ENCODE measurements at places on chromosomes 4 and X. TPM values are rescaled to one million over a fixed set of nuclear protein-coding genes. Genes with fewer than 3 reads are reported as not detected.

DNA sequence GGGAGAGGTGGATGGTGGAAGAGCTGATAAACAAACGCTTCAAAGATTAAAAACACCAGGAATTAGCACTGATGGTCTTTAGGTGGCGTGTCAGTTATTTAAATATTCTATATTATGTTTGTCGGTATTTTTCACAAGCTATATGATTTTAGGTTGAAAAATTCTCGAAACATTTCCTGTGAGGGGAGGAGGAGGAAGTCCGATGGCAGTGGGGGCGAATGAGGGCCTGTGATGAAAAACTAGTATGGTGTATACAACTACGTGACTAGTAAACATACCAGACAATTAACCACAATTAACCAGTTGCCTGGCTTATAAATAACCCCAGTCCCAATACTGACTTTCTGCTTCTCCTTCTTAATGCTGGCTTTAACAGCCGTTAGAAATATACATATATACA is 595 bp upstream of the NAP1L2 start:
- H3K36me3 ChIP-seq, result no peaks in the 10 kb centered on the region
- H3K4me3 ChIP-seq, result peak overlapping the region; percentile 55
- DNase-seq, result no peak
- H3K27ac ChIP-seq, result no peak overlapping the region
- H3K27me3 ChIP-seq, result no peaks in the 10 kb centered on the region

GRCh38 chrX:102341867-102342266 is 94.9 kb downstream of the NXF2 start:
- H3K4me3 ChIP-seq, result no peak overlapping the region
- H3K4me1 ChIP-seq, result no peaks in the 10 kb centered on the region
- no peak for DNase-seq
- no peaks in the 10 kb centered on the region for H3K36me3 ChIP-seq
- H3K27ac ChIP-seq, result no peak overlapping the region

GRCh38 chrX:56233682-56234081 is 1.5 kb downstream of the KLF8 start:
- H3K27ac ChIP-seq, result no peak overlapping the region
- no peak overlapping the region for H3K4me3 ChIP-seq
- H3K27me3 ChIP-seq, result peaks cover 9% of the 10 kb centered on the region
- no peaks in the 10 kb centered on the region for H3K4me1 ChIP-seq

DNA sequence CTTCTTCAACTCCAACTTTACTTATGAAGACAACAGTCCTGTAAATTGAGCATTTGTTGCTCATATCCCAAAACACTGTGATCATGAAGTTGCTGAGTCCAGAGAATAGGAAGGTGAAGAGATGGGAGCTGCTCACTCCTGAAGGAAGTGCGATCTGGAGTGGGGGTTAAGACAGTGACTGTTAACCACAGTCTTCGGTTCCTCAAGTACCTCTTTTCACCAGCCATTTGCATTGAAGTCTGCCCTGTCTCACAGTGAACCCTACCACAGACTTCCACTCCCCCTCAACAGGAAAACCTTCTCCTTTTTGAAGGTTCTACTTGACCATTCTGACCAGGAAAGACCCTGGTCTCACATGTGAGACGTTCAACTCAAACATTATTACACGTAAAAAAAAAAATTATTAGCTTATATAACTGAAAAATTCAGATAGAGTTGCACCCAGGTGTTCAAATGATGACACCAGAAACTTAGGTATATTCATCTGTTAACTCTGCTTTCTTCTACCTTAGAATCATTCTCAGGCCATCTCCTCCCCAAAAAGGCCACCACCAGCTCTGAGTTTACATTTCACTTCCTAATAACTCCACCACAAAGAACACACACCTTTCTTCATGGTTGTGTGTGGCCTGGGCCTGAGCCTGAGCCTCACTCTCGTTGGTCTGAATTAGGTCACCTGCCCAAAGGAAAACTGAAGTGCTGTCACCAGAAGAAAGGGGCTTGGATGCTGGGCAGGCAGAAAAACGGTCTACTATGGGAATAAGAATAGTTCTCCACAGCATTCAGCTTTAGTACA is 199.2 kb downstream of the DCTD start:
- H3K27me3 ChIP-seq, result no peaks in the 10 kb centered on the region
- no peak overlapping the region for H3K4me3 ChIP-seq
- H3K27ac ChIP-seq, result no peak overlapping the region
- H3K36me3 ChIP-seq, result no peaks in the 10 kb centered on the region

DNA sequence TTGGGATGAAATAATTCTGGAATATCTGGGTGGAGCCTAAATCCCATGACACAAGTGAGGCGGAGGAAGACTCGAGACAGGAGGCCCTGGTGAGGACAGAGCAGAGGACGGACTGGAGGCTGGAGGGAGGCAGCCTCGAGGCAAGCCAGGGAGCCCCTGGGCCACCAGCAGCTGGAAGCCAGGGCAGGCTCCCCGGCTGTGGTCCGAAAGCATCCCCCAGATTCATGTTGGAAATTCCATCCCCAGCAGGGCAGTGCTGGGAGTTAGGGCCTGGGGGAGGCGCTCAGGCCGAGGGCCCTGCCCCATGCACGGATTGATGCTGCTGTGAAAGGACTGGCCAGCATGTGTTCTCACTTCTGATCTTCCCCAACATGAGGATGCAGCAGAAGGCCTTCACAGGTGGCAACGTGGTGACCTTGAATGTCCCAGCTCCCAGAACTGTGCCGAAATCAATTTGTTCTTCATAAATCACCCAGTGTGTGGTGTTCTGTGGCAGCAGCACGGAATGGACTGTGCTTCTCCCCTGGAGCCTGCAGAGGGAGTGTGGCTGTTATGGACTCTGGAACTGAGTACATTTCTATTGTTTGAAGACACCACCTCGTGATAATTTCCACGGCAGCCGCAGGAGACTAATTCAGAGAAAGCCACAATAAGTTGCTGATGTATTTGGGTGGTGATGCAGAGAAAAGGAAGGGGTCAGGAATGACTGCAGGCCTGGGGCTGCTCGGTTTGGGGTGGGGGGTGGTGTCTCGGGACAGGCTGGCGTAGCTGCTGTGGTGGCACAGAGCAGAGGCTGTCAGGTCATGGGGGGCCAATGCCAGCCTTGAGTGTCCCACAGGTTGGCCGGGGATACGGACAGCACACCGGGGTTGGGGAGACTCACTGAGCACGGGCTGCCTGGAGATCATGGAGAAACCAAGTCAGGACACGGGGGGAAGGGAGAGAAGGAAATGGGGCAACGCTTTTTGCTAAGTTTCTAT is 56.9 kb downstream of the PCGF3 start:
- H3K4me1 ChIP-seq, result peaks cover 13% of the 10 kb centered on the region
- H3K4me3 ChIP-seq, result no peak overlapping the region
- peak; percentile 83 for DNase-seq

GRCh38 chrX:151384807-151385206 is 12.2 kb upstream of the VMA21 start:
- no peak overlapping the region for H3K4me3 ChIP-seq
- H3K4me1 ChIP-seq, result no peaks in the 10 kb centered on the region
- no peak overlapping the region for H3K27ac ChIP-seq
- H3K36me3 ChIP-seq, result no peaks in the 10 kb centered on the region

GRCh38 chr4:61068745-61069144 is 131.4 kb upstream of the ADGRL3 start:
- H3K36me3 ChIP-seq, result no peaks in the 10 kb centered on the region
- H3K4me3 ChIP-seq, result no peak overlapping the region
- H3K27ac ChIP-seq, result no peak overlapping the region
- no peaks in the 10 kb centered on the region for H3K4me1 ChIP-seq
- no peaks in the 10 kb centered on the region for H3K27me3 ChIP-seq

DNA sequence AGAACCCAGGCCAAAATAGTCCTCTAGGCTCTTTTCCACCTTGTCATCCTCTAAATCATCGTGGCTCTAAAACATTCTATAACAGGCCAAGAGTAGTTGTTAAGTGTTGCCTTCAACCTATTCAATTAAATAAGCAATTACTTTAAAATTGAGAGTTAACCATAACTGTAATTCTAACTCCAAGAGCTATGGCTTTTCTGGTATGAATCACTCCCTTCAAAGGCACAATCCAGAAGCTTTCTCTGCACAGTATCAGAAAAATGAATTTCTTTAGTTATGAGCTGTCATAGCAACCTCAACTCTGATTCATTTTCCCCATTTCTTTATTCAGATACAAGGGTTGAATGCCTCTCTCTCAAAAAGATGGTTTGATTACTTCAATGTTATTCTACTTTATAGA is 21.7 kb downstream of the INPP4B start:
- H3K4me3 ChIP-seq, result no peak overlapping the region
- no peaks in the 10 kb centered on the region for H3K36me3 ChIP-seq
- H3K27ac ChIP-seq, result peak overlapping the region; percentile 44
- no peaks in the 10 kb centered on the region for H3K4me1 ChIP-seq
- H3K27me3 ChIP-seq, result no peaks in the 10 kb centered on the region
- DNase-seq, result peak; percentile 68

DNA sequence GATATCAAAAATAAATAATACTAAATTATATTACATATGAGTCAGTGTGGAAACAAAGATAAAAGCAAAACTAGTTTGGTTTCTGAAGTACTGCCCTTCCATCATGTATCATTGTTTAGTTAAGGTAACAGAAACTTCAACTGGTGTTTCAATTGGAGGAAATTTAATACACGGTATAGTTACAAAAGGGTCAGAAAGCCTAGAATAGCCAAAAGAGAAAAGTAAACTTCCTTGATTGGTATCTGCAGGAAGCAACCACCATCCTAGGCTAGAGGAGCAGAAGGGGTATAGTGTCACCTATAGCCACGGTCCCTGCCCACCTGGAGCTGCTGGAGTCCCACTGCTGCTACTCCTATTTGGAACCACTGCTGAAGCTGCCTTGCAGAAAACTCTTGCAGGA is 185.6 kb downstream of the SLC7A11 start:
- no peak overlapping the region for H3K27ac ChIP-seq
- DNase-seq, result no peak
- H3K4me3 ChIP-seq, result no peak overlapping the region
- H3K4me1 ChIP-seq, result peaks cover 36% of the 10 kb centered on the region
- no peaks in the 10 kb centered on the region for H3K27me3 ChIP-seq

The HSPA4L gene
- total RNA-seq, result 4.7 TPM

The EGFL6 gene
- 0.29 TPM for total RNA-seq

The LRIT3 gene
- under 0.01 TPM for total RNA-seq

The FHIP1A gene
- 4.4 TPM for total RNA-seq

The FGG gene
- total RNA-seq, result not detected

The OCIAD1 gene
- 87.5 TPM for total RNA-seq

The DUX4 gene
- total RNA-seq, result not detected
